Fibroblast of pulmonary artery (primary cell): ENCODE measurements at places on chromosomes 4 and X.

DNA sequence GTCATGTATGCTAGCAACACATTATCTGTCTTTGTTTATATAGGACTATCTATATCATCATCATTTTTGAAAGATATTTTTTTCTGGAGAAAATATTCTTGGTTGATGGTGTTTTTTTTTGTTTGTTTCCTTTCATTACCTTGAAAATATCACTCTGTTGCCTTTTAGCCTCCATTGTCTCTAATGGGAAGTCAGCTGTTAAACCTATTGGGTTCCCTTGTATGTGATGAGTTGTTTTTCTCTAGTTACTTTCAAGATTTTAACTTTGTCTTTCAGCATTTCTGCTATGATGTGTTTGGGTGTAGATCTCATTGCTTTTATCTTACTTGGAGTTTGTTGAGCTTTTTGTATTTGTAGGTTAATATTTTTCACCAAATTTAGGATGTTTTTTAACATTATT lies 124.4 kb downstream of the EDA start:
- DNase-seq = no peak

- no peak for DNase-seq
Observed at GRCh38 chrX:68877606-68878005, 48.8 kb downstream of the EFNB1 start.

DNA sequence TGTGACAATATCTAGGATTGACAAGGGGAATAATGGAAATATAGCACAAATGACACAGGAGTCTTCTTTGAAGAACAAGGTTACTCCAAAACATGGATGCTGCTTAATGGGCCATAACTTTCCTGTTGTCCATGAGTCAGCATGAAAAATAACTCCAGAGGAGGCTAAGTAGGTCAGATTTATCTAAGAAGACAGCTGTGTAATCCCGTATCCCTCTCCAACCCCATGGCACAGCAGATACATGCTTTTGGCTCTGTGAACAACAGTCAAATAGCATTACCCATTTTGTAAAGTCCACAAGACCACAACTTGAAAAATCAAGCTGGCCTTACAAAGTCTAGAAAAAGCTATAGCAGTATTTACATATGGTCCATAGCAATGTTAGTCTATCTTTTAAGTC lies 2.1 kb upstream of the TMEM131L start:
- DNase-seq = no peak

- DNase-seq = no peak
Observed at GRCh38 chrX:2521092-2521926, 20.5 kb upstream of the DHRSX start.

DNA sequence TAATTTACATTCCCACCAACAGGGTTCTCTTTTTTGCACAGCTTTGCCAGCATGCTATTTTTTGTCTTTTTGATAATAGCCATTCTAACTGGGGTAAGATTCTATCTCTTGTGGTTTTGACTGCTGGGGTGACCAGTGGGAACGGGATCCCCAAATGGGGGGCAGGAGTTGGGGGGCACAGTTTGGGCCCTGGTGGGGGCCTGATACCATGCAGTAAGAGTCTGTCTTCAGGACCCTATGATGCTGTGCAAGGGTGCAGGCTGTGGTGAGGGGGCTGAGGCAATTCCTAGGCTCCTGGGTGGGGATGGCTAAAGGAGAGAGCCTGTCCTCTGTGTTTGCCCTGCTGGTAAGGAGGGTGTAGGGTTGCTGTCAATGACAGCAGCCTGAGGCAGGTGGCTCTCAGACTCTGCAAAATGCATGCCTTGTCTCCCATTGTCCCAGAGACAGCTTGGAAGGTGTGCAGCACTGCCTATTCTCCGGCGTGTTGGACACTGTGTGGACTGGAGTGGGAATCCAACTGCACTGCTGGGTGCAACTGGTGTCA lies 172.7 kb upstream of the ARHGAP24 start:
- no peak for DNase-seq

- DNase-seq = no peak
Observed at GRCh38 chrX:127578395-127578794, 473.8 kb downstream of the ACTRT1 start.

GRCh38 chr4:1130316-1131186 lies 17.2 kb upstream of the RNF212 start:
- DNase-seq = peak; percentile 86

- DNase-seq = no peak
Observed at GRCh38 chrX:88355252-88355651, 391.8 kb upstream of the CPXCR1 start.

- peak; percentile 18 for DNase-seq
Observed at GRCh38 chr4:46937493-46937892, 28.4 kb upstream of the COX7B2 start.

- peak; percentile 20 for DNase-seq
Observed at GRCh38 chrX:130264573-130264972, 4.1 kb downstream of the ZNF280C start.

DNA sequence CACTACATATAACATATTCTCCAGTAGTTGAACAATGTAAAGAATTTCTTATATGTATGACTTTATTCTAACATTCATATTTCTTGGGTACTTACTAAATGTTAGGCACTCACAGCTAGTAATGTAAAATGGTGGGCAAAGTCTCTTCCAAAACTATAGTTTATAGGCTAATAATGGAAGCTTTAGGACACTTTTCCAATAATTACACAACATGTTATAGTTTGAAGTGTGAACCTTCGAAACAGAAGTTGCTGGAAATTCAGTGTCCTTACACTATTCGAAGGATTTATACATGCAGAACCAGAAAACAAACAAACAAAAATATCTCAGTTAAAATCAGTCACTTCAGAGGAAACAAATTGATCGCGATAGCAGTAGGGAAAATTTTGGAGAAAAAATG lies 212.6 kb downstream of the DMD start:
- DNase-seq = no peak

- no peak for DNase-seq
Observed at GRCh38 chr4:46993075-46994006, at the start of gene GABRA4. GABRA4 (minus strand) TSS chr4:46993581; CDS start chr4:46993424, 157 bp downstream.

DNA sequence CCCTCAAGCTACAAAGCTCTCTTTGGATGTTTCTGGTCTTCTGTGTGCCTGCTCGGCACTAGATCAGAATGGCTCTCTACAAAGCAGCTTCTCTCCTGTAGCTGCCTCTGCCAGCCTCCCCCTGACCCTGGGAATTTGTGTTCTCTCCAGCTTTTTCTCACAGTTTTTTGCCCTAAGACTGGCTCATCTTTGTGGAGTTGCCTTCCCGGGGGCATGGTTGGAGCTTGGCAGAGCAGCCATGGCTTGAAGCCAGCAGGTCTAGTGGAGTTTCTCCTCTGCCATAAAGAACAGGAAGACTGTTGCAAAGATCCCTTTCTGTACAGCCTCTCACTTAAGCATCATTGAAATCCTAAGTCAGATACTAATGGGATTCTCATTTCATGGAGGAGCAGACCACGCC lies 163.3 kb upstream of the MAMLD1 start:
- DNase-seq = no peak

DNA sequence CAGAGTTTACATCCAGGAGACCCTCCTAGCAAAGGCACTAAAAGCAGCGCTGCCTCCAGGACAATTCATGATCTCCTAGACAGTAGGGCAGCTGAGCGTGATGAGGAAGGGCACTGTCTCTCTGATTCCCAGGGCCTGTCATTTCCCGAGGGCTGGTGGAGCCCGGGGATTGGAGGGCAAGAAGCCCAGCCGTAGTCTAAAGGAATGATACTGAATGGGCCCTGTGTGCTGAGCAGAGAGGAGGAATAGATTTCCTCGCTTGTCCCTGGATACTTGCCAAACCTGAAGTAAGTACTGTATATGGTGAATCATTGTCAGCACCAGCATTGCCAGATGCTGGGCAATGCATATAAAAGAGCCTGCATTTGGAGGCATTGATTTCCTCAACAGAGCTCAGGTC lies 88.0 kb upstream of the SLITRK2 start:
- no peak for DNase-seq

- DNase-seq = no peak
Observed at GRCh38 chrX:150334100-150334499, 29.0 kb upstream of the MAMLD1 start.

DNA sequence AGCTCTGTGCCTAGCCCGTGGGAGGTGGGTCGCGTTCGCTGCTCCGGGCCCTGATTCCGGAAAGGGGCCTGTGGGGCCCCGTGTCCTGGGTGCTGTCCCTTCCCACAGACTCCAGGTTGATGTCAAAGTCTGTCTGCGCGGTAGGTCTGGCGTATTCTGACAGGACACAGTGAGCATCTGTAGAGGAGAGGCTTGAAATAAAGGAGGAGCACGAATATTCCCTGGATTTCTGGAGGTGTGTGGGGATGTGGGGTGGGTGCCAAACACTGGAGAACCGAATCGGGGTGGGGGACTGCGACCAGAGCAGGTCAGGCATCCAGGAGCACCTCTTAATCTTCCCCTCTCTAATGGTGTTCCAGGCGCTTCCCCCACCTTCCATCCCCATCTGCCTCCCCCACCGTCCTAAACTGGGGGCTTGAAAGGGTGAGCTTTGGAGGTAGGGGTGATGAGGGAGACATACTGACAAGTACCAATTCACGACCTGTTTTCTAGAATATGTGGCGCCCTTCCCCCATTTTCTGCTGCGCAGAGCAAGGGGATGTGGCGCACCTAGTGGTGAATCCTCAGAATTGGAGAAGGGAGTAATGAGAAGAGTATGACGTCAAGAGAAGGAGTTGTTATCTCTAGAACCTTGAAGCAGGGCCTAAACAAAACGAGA lies 877 bp downstream of the GPRASP1 start:
- DNase-seq = peak; percentile 56

GRCh38 chr4:40055863-40056715 lies 561 bp upstream of the N4BP2 start:
- DNase-seq = peak; percentile 89

DNA sequence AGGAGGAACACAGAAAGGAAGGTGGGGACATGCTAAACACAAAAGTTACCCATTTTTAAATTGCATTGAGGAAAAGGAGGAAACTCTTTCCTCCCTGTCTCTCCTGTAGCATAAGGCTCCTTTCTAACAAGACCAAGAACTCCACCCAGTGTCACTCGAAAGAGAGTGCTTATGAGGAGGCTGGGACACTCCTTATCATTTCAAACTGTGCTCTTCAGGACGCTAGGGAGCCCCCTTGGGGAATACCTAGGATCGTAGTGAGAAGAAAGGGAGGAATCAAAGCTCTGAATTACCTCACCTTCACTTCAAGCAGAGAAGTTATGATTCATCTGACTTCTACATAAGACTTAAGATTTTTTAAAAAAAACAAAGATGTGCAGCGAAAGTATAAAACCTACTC lies 65.5 kb downstream of the F9 start:
- no peak for DNase-seq

DNA sequence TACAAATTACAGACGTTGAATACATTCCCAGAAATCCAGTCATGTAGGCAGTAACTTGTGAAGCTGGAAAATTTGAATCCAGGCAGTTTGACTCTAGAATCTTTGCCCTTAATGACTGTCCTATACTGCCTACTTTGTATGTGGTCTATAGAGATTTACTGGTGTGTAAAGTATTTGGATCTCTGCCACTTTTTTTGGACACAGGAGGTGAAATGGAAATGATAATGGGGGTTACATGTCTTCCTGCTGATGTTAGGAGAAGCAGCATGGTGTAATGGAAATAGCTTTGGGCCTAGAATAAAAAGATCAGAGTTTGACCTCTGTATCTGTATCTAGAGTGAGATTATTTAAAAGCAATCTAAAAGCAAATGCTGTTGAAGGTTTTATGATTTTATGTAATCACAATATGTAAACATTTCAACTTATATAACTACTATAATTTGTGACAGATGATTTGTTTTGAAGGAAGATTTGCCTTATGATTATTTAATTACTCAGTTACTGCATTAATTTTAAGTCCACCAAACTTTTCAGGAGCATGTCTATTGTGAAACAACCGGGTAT lies 3.3 kb downstream of the COL4A5 start:
- DNase-seq = no peak

GRCh38 chr4:80036949-80037685 lies 35.9 kb downstream of the ANTXR2 start:
- peak; percentile 96 for DNase-seq

- peak; percentile 75 for DNase-seq
Observed at GRCh38 chrX:74133156-74133796, 170.7 kb upstream of the ZCCHC13 start.

DNA sequence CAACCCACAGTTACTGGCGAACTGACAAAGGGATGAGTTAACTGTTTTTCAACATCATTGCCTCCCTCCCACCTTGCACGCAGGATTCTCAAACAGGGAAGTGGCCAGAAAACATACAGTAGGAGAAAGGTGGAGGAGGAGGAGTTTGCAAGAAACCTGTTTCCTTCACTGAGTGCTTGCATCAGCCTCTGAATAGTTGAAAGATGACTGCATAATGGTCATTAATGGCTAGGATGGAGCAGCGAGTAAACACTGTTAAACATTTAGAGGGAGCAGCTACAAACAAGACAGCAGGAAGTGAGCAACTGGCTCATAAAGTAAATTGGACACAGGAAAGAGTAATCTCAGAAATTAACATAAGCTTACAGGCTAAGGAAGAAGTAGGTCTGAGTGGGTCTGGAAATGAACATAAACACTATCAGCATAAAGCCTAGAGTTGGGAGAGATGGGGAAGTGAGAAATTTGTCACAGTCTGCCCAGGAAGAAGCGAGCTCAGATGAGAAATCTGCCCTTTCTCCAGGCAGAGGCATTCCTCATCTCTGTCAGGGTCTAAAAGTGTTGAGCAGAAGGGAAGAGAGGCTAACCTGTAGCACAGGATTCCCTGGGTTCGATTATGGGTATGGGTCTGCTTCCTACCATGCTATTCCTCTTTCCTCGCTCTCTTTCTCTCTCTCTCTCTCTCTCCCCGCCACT lies 38.6 kb downstream of the TRPC5OS start:
- DNase-seq = no peak

- peak; percentile 30 for DNase-seq
Observed at GRCh38 chr4:128715616-128716015, 93.9 kb upstream of the JADE1 start.

GRCh38 chrX:45668686-45669443 lies 468.2 kb upstream of the DIPK2B start:
- DNase-seq = peak; percentile 66

DNA sequence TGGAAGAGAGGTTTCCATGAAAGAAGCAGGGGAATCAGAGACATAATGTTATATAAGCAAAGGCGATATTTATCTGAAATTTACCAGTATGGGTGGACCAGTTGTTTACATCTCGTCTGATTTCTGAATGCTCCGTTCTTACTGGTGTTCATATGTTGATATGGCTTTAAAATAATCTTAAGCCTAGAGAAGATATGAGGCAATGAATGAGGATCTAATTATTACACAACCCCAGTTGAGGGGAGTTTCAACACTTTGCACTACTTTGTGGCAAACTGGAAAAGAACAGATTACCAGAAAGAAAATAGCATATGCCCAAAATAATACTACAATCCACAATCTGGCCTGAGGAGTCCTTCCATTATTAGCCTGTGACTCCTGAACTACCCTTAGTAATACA lies 263.3 kb upstream of the MAGEB2 start:
- peak; percentile 26 for DNase-seq

- DNase-seq = peak; percentile 43
Observed at GRCh38 chr4:38949411-38950051, 81.9 kb downstream of the FAM114A1 start.

- peak; percentile 27 for DNase-seq
Observed at GRCh38 chr4:84994280-84994679, 27.8 kb upstream of the WDFY3 start.

- DNase-seq = no peak
Observed at GRCh38 chr4:8700531-8700930, 108.0 kb downstream of the CPZ start.

- peak; percentile 83 for DNase-seq
Observed at GRCh38 chrX:38052096-38052495, 45.7 kb downstream of the SYTL5 start.
